ENCODE measurements at places on chromosomes 2 and 18.

DNA sequence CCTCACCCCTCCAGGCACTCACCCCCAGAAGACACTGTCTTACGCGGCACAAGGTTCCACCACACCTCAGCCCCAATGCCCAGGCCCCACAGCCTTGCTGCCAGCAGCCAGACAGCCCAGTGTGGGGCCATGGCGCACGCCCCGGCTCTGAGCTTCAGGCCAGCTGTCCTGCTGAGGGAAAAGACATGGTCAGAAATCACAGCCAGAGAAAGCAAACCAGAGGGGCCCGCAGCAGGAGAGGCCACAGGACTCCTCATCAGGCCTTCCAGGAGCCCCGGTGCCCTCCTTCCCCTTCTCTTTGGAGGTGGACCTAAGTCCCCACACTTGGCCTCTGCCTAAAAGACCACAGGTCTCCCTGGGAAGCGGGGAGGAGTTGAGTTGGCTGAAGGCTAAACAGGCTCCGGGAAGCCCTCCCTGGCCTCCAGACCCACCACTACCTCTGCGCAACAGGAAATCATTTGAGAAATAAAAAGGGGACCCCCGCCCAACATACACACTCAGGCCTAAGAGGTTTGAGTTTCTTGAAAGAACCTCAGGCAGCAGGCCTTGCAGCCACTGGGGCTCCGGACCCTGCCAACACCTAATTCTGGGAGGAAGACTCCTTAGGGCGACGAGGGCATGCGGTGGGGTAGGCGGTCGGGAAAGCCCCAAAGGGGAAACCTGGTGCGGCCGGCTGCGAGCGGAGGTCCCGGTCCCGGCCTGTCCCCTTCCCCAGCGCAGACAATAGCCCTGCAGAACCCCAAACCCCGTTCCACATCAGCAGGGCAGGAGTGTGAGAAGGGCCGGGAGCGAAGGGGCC lies 1.9 kb downstream of the SEMA4C start:
- peak; percentile 30 for DNase-seq

GRCh38 chr2:232211743-232212686 lies 166.5 kb upstream of the ALPP start:
- DNase-seq: no peak

DNA sequence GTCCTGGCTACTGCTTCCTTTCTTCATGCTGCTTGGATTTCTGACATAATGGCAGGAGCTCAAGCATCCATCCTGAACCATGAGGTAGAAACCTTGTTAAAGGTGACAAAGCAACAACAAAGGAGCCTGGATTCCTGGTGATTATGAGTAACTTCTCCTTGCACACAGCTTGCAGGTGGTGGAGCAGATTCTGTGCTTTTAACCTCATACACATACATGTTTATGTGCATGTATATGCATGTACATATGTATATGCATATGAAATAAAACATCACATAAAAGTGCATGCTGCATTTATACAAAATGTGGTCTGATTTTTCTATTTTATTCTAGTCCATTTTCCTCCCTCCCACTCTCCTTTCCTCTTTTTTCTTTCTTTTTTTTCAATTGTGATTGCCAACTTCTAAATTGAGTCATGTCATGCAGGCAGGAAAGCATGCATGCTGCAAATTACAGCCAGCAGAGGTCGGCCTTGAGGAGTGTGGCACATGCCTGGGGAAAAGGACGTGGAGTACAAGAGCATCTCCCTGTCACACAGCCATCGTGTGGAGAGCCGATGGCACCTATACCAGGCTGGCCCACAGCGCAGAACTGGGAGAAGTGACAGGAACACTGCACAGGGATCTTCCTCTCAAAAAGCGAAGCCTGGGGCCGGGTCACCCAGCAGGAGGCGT lies 17.9 kb downstream of the LCT start:
- peak; percentile 40 for DNase-seq

DNA sequence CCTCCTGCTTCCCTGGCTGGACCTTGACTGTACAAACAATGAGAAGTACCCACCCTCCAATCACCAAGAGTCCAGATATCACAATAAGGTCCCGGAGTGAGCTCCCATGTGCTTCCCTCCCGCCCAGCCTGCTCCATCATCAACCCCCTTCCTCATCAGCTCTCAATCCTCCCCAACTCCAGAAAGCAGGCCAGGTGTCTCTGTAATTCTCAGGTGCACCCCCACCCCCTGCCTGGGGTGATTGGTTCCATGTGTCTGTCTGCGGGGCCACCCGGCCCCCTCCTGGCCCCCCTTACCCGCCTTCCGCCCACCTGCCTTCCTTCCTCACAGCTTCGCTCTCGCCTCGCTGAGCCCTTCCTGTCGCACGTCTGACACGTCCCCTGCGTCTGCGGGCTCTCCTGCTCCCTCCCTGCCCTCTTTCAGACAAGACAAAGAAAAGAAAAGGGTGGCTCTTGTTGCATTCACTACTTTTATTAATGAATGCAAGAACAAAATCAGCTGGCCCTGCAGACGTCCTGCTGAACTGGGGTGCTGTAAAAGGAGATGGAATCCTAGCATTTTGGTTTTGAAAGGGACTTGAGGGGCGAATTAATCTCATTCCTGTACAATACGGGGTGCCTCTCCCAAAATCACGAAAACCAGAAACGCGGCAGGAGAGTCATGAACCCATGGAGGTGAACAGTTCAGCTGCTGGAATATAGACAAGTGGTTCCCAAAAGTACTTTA lies 26.5 kb upstream of the IGFBP2 start:
- peak; percentile 48 for DNase-seq

GRCh38 chr2:229901819-229902218 lies 20.0 kb downstream of the TRIP12 start:
- DNase-seq: no peak

- no peak for DNase-seq
Observed at GRCh38 chr18:58163004-58163590, 119.1 kb downstream of the NEDD4L start.

- DNase-seq: peak; percentile 69
Observed at GRCh38 chr2:181891258-181891965, at the start of gene ITPRID2. ITPRID2 (plus strand) TSS chr2:181891730; CDS start chr2:181892067, 337 bp downstream.

DNA sequence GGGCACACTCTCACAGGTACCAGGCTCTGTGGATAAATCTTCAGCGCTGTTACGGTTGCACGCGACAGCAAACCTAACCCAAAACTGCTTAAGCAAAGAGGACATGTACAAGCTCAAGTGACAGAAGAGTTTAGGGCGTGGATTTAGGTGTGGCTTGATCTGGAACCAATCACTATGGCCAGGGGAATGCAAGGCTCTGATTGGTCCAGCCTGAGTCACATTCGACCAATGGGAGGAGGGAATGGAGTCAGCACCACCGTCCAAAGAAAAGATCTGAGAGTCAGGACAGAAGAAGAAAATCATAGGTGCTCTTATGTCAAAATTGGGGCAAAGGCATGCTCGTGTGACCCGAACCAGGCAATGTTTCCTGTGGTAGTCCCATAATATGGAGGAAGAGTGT lies 139.0 kb downstream of the TRIM43 start:
- DNase-seq: no peak

- DNase-seq: no peak
Observed at GRCh38 chr2:118085173-118086023, 2.9 kb upstream of the INSIG2 start.

- peak; percentile 62 for DNase-seq
Observed at GRCh38 chr2:119702918-119703401, 24.0 kb downstream of the TMEM177 start.

DNA sequence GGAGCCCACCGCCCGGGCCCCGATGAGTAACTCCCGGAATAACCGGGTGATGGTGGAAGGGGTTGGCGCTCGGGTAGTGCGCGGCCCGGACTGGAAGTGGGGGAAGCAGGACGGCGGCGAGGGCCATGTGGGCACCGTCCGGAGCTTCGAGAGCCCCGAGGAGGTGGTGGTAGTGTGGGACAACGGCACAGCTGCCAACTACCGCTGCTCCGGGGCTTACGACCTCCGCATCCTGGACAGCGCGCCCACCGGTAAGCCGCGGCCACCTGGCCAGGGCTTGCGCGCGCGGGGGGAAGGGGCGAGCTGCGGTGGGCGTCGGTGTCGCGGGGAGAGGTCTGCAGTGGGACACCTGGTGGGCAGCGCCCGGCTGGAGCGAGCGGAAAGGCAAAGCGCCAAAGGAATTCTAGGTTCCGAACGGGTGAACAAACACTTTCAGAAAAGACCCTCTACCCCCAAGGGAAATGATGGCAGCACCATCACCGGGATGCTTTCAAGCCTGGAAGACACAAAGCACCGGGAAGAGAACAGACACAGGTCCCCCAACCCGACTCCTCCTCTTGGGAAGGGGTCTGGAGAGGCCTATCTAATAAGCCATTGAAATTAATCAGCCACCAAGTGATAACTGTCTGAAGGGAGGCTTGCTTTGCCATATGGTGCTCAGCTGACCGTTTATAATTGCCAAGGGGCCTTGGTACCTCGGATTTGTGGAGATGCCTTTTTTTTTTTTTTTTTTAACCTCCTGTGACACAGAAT lies 1.1 kb downstream of the MIB1 start:
- peak; percentile 41 for DNase-seq

DNA sequence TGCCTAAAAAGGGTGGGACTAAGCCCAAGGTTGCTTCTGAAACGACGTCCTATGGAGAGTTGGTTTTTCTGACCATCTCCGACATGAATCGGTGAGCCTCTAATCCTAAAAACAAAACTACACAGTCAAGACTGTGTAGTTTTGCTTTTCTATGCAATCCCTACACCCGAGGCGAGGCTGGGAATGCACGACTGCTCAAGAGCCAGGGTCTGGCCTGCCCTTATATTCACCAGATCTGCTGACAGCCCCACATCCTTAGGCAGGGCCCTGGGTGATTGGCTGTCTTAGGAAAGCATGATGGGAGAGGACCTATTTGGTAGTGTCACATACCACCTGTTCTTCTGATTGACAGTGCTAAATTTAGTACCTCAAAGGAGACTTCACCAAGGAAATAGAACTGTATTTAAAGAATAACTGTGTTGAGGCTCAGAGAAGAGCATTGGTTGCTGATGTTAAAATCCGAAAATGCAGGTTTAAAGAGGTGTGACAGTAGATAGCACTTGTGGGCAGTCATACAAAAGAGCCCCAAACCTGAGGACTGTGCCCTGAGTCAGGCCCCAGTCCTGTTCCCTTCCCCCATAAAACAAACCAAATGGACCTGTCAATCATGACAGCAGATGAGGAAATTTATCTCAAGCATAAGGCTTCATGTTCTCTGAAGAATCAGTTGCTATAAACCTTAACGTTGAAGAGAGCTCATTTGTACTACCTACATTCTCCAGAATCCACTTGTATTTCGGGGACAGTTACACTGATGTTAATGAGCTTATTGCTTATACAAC lies at the start of gene TTN:
Gene TTN (minus strand): TSS at position 197 of the 782 bp plus-strand sequence. CDS start 2,781 bp downstream, outside the sequence.
- DNase-seq: no peak

- DNase-seq: no peak
Observed at GRCh38 chr18:50315100-50315871, 27.8 kb upstream of the CXXC1 start.

GRCh38 chr18:64270608-64271007 lies 121.7 kb upstream of the LINC00305 start:
- DNase-seq: no peak

DNA sequence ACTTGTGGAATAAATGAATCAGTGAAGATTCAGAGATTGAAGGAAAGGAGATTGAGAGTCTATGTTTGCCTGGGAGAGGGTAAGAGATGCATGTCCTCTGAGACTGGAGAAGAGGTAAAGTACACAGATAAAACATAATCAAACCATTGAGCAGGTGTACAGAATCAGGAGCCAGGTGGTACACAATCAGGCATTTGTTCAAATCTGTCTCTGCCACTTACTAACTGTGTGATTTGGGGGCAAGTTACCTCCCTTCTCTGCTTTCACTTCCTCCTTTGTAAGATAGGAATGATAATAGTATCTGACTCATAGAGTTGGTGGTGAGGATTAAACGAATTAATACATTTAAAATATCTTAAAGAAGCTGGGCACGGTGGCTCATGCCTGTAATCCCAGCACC lies 94.0 kb downstream of the CDK15 start:
- no peak for DNase-seq

DNA sequence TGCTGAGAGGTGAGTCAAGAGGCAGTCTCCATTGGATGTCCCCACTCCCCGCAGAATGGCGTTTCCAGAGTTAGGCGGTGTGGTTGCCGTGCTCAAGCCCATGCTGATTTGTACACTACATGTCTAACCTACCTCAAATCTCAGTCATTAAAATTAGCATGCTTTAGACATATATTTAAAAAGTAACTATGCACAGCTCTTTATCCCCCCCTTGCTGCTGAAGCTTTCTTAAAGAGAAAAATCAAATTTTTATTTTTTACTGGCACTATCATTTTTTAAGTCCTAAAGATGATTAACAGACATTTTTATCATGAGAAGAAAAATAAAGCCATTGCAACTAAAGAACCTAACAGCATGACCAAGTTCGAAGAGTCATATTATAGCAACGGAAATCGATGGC lies 42.9 kb downstream of the BOLA3 start:
- DNase-seq: no peak

DNA sequence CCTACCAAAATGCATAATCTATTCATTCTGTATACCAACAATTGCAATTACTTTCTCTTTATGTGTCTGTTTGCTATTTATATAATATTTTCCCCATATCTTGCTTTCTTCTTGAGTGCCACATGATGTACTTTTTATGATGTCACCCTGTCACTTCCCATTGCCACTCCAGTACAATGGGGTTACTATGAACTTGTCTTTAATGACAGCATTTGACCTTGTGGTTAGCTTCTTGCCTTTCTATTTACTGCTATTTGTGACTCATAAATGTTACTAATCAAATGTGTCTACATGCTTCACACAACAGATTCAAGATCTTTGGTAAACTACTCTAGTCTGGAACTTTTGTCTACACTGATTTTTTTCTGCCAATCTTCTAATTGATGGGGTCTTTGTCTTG lies 486.3 kb downstream of the NR4A2 start:
- DNase-seq: no peak

- DNase-seq: no peak
Observed at GRCh38 chr18:54928236-54928635, 31.0 kb downstream of the CCDC68 start.

GRCh38 chr2:210654091-210654490 lies 97.7 kb downstream of the CPS1 start:
- no peak for DNase-seq

DNA sequence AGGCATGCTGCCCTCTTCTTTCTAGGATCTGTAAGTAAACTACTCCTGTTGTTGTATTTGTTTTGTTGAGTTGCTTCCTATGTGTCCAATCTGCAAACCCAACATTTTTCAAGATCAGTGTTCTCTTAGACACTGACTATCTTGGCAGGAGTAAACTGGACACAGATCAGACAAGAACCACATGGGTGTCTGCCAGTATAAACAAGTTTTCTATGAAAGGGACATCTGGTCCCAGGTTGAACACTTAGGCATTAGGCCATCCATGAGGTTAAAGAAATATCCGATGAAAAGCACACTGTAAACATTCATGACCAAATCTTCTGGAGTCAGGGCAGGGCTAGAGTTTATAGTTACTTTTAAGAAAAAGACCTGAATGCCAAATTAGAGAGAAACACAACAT lies 441.8 kb downstream of the NYAP2 start:
- no peak for DNase-seq
